ENCODE measurements at places on chromosomes 7 and 10.

GRCh38 chr7:133853706-133854276 lies 273.3 kb upstream of the LRGUK start:
- no peak for DNase-seq

GRCh38 chr7:118583641-118584040 lies 359.1 kb downstream of the ANKRD7 start:
- no peak for DNase-seq

GRCh38 chr10:14880229-14880628 lies 1.6 kb downstream of the SUV39H2 start:
- no peak for DNase-seq

GRCh38 chr10:92502296-92502808 lies 71.5 kb downstream of the IDE start:
- no peak for DNase-seq

DNA sequence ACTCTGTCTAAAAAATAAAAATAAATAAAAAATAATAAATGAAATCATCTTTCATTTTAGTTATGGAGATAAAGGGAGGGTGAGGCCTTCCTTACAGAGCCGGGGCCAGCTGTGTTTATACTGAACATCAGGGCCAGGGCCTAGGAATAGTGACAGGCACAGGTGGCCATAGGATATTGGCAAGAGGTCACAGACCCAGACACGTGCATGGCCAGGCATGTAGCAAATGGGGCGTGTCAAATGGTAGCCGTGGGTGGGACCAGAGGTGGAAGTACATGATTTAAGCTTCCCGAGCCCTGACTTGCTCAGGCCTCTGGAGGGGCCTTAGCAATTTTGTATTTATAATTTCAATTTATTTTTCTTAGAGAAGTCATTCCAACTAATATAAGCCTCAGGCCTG lies 353.0 kb downstream of the ANKRD30A start:
- no peak for DNase-seq

DNA sequence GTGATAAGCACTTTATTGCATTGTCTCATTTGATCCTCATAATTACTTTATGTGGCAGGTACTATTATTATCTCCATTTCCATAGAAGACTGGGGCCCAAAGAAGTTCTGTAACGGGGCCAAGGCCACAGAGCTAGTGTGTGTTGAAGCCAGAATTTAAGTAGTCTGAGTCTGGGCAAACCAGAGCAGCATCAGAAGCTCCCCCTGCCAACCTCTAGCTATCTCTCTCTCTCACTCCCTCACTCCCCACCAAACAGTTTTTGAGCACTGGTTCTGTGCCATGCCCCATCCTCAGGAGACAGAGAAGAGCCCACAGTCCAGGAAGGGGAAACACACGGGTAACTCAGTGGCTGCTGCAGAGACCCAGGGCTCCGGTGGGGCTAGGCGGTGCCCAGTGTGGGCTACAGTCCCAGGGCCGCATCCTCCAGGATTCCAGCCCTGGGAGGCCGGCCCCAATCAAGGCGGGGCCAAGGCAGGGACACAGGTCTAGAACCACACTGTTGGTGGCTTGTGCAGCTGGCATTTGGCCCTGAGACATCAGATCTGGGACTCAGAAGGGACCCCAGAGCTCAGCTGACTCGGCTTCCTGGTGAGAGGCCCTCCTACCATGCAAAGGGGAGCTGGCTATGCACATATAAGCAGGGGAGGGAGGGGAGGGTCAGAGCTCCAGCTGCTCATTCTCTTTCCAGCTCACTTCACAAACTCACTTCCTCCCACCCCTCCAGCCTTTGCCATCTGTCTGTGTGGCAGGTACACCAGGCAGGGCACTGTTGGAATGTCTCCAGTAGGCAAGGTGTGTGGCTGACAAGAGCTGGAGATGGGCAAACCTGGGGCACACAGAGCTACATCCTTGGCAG lies 34.4 kb downstream of the COL13A1 start:
- no peak for DNase-seq
